NCI-H748 treated with DMSO at 0.1 percent for 48 hours (cell line): ENCODE measurements at places on chromosomes 1 and 21.

- no peak for DNase-seq
These were observed 111.3 kb downstream of the SETD4 start for GRCh38 chr21:35948982-35949381.

DNA sequence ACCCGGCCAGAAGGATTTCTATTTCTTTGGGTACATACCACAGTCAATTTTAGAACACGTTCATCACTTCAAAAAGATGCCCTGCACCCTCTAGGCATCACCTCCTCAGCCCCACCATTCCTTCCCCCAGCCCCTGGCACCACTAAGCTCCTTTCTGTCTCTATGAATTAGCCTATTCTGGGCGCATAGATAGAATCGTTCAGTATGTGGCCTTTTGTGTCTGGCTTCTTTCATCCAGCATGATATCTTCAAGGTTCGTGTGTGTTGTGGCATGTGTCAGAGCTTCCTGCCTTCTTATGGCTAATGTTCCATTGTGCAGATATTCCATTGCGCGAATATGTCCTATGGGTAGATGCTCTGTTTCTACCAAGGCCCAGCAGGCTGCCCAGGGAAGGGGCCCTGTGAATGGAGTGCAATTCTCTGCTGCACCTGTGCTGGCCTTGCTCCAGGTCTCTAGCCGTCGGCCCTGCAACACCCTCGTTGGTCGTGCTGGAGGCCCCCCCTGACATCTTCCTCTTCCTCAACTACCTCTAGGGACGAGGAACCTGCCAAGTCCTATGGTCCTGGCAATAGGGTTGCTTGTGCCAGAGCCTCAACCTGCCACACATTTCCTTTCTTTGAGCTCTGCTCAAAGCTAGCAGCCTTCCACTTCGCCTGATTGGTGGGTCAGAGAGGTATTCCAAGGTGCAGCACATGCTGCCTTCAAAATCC is 113.5 kb downstream of the RIPK4 start:
- no peak for DNase-seq

DNA sequence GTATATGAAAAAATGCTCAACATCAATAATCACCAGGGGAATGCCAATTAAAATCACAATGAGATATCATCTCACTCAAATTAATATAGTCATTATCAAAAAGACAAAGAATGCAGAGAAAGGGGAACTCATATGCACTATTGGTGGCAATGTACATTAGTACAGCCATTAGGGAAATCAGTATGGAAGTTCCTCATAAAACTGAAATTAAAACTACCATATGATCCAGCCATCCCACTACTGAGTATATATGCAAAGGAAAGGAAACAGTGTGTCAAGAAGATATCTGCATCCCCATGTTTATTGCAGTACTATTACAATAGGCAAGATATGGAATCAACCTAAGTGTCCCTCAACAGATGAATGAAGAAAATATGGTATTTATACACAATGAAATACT is 32.1 kb upstream of the TEKT2 start:
- no peak for DNase-seq

- DNase-seq = no peak
These were observed 35.6 kb downstream of the LYST start for GRCh38 chr1:235831148-235831547.

DNA sequence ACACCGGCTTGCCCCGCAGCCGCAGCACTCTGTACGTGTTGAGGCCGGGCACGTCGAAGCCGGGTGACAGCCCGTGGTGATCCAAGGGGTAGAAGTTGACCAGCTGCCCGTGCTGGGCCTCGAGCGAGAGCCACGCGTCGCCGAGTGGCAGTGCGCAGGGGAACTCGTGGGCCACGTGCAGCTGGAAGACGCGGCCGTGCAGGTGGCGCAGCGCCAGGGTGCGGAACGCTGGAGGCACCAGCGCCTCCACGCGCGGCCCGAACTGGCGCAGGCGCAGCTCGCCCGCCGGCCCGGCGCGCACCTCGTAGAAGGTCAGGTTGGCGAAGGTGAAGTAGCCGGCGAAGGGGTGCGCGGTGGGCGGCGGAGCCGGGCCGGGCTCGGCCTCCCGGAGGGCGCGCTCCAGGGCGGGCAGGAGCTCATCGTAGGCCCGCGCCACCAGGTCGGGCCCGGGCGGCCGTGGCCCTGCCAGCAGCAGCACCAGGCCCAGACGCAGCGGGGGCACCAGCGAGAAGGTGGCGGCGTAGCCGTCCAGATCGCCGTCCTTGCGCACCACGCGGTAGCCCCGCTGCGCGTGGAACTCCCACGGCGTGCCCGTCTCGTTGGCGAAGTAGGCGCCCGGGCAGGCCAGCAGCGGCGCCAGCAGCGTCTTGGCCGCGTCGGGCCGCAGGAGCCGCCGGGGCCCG is 19.5 kb downstream of the LACTBL1 start:
- no peak for DNase-seq

GRCh38 chr1:26259005-26259404 is 20.9 kb upstream of the SH3BGRL3 start:
- no peak for DNase-seq

- DNase-seq = no peak
These were observed 23.5 kb downstream of the DNAJC6 start for GRCh38 chr1:65332821-65333220.

GRCh38 chr21:45456584-45457160 is 51.7 kb downstream of the COL18A1 start:
- DNase-seq = no peak

GRCh38 chr1:7398982-7399381 is 372.1 kb upstream of the VAMP3 start:
- DNase-seq = no peak

DNA sequence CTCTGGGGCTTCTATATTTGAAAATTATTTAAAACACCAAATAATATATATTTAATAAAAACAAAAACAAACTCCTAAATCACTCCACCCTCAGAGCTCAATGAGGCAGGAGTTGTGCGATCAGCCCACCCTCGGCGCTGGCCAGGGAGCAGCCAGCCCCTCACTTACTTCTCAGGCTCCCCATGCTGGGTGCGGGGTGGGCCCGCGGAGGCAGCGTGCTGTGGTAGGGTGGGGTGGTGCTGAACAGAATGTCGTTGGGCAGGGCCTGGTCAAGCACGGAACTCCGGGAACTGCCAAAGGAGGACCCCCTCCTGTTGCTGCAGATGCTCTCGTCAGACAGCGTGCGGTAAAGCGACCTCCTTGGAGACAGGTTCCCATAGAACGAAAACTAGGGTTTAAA is 204.5 kb downstream of the SIPA1L2 start:
- DNase-seq = no peak

DNA sequence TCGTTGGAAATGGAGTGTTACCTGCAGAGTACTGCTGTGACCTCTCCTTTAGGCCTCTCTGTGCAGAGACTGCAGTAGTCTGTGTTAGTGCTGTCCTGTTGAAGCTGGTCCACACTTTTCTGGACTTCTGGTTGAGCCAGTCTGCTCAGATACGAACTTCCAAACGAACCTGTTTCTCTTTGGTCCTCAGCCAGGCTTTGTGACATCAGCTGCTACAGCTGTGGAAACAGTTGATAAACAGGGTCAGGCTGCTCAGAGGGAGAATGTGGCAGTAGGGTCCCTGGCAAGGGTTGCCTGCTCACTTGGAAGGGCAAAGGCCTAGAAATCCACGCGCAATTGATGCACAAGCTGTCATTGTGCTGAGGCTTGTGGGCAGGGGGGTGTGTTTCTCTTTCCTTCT is 98.8 kb downstream of the NOS1AP start:
- DNase-seq = no peak

DNA sequence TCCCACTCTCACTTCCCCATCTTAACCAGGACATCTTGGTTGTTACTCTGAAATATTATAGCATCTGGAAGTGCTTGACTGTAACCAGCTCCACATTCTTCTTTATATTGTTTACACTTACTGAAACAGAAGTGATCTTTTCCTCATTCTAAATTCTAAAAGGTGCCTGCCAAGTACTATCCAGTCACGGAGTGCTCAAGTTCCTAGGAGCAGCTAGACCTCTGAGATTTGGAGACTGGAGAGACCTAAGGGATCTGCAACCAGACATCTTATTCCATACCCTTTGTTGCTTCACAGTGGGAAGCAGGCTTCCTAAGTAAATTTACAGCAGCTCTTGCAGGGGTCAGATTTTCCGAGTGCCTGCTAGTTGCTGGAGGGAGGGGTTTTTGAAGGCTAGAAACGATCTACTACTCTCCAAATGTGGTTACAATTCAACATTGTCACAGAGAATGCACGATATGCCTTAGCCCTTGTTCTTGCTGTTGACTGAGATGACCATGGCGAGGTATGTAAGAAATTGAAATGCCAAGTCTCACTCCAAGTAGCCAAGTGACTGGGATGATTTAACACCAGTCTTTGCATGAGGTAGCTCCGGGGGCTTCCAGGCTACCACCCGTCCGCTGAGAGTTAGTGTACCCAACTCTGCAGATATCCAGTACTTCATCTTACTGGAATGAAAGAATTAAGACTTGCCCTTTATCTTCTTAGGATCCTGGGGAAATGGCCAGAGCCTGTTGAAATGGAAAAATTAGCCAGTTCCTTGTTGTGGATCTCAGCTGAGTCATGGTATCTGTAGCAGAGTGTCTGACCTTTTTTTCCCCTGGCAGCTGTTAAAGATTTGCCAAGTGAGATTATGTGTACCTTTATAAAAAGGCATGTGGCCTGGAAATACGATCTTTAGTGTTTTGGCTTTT is 150.8 kb downstream of the MAST2 start:
- no peak for DNase-seq

DNA sequence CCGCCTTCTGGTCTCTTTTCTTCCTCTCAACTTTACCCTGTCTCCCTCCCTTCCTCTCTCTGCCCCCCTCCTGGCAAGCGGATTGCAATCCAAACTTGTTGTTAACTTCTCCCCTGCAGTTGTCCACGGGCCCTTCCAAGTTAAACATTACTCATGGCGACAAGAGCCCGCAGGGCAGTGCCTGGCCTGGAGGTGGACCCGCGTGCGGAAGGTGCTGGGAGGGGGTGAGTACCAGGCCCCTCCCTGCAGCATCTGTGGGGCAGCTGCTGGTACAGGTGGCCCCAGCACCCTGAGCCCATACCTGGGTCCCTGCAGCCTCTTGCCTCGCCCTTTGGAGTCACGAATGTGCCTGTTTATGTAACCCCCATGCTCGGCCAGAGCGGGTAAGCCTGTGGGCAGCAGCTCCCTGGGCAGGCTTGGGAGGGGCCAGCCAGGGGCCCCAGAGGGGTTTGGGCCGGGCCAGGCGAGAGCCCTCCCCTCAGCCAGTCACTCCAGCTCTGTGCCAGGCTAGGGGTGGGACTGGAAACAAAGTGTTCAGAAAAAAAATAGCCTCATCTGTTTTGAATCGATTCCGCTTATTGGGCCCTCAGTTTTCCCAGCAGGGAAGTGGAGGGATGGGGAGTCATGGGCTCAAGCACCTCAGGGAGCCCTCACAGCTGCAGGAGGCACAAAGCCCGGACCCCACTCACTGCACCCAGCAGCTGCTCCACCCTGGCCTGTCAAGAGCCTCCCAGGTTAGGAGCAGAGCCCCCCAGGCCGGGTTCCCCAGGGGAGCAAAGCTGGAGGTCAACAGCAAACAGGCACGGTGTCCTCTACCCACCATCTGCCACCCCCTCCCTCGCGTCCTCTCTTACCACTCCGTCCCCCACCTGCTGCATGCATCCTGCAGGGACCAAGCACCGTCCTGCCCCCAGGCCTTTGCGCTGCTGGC is 14.0 kb upstream of the FAAP20 start:
- no peak for DNase-seq

DNA sequence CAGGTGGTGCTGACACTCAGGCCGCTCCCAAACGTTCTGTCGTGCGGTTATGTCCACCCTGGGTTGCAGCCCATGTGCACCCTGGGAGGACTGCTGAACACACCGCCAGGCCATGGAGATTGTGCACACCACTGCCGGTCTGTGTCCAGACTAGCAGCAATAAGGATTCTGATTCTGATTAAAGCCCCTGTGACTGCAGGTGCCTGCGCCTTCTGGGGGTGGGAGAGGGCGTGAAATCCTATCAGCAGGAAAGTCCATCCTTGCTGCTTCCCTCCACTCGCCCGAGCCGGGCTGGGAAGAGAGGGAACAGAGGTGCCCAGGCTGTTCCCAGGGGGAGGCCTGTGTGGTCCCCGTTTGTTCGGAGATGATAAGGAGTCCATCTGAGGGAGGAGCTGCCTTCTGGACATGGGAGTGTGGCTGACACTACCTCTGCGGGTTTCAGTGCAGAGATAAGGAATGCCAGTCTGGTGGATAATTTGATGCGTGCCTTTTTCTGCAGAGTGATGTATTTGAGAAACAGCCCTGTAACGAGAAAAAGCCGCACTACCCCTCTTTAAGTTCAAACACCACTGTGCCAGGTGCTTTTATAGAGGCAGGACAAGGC is 41.2 kb downstream of the BACE2 start:
- no peak for DNase-seq

DNA sequence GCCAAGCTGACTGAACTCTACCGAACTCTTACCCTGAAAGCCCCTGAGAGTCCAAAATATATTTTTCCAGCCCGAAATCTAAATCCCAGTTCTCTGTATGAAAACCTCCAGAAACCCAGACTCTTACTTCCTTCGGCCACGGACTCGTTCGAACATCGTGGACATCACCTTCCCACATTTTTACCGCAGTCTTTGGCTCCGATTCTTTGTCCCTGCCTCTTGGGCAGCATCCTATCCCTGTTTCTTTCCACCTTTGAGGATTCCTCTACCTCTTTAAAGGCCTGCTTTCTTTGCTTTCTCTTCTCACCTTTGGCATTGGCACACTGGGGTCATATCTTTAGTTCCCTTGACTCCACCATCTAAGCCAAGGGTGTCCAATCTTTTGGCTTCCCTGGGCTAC is 932 bp upstream of the USP24 start:
- no peak for DNase-seq

- DNase-seq = no peak
These were observed 152.9 kb downstream of the DHRS3 start for GRCh38 chr1:12465126-12465525.

- DNase-seq = peak; percentile 83
These were observed 122.3 kb upstream of the ADAR start for GRCh38 chr1:154730259-154730658.

- DNase-seq = no peak
These were observed 120.6 kb upstream of the LMO4 start for GRCh38 chr1:87208080-87208479.

DNA sequence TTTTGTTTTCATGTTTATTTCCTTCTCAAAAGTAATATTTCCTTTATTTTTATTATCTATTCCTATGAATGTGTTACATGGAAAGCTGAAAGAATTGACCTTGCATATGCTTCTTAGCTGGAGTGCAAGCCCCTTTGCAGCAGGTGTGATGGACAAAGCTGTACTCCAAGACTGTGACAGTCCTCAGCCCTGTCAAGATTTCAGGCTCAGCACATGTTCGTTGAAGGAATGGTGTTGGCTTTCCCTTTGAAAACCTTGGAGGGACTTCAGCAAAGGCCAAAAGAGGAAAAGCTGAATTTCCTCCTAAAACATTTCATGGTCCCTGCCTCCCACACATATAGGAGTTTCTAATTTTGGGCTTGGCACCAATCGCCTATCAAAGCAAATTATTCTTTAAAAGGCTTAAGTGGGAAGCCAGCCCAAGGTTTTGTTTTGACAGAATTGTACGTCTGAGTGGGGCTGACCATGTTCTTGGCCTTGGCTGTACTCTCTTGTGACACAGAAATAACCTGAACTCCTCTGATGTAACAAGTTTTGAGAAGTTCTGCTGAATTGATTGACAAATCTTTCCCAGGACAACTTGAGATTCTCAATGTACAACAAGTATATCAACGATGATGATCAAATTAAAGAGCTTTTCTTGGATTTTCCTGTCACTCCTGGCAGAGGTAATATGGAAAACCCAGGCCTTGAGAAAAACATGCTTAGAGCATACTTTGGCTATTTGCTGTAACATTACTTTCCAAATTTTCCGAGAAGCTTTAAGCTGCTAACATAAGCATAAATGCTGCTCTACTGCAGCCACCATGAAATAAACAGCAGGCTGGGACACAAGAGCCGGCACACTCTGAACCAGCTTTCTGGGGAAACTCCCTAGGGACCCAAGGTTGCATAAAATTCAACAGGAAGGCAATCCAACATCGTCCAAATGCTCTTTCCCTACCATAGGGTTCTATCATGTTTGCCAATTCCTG is 135.7 kb upstream of the ZNF648 start:
- no peak for DNase-seq
